ENCODE measurements at places on chromosomes 7 and 10.

DNA sequence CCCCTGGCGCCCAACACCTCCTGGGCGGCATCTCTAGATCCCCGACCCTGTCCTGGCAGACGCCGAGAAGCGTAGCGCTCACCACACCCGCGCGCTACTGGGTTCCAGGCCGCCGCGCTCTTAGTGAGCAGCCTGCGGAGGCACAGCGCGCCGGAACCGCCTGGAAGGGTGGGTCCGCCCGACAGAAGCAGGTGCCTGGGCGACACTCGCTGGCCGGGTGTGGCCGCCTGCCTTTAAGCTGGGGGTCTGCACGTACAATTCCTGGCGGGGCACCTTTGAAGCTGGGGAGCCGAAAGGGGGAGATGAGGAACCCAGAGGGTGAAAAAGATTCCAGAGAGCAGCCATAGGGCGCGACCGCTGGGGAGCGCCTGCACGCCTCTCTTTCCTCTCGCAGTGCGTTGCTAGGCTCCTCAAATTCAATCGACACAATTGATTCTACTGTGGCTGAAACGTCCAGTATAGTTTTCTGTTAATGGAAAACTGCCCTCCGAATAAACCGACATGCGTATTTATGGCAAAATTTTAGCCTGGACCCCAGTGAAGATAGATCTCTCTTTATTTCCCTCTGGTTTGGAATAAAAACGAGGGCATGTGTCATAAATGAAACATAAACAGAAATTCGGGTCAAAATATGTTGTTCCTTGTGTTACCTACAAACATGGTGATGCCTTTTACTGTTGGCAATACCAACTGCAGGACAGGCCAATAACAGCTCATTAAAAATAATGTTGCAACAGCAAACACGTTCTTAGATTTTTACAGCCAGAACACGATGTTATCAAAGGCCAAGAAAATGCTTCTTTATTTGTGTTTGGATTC is 4.6 kb downstream of the HMX3 start:
- DNase-seq: no peak

GRCh38 chr7:121279822-121280221 is 49.0 kb upstream of the WNT16 start:
- no peak for DNase-seq

DNA sequence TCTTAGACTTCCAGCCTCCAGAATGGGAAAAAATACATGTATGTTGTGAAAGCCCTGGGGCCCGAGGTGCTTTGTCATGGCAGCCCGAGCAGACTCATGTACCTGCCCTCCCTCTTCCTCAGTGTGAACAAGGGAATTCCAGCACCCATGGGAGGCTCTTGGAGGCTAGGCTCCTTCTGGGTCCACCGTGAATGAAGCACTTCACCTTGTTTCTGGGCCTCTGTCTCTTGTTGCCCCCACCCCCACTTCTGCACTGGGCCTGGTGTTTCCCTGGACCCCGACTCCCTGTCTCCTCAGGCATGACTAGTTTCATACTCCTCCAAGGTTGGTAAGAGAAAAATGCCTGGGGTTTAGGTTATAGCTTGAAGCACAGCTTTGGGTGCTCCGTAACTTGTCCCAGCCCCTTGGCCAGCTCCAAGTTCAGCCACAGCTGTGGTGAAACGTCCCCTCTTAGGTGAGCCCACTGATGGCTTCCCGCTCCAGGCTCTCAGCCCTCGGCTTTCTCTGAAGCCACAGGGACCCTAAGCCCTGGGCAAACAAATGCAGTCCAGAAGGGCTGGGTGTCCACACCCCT is 30.2 kb upstream of the ARHGAP22 start:
- DNase-seq: no peak

DNA sequence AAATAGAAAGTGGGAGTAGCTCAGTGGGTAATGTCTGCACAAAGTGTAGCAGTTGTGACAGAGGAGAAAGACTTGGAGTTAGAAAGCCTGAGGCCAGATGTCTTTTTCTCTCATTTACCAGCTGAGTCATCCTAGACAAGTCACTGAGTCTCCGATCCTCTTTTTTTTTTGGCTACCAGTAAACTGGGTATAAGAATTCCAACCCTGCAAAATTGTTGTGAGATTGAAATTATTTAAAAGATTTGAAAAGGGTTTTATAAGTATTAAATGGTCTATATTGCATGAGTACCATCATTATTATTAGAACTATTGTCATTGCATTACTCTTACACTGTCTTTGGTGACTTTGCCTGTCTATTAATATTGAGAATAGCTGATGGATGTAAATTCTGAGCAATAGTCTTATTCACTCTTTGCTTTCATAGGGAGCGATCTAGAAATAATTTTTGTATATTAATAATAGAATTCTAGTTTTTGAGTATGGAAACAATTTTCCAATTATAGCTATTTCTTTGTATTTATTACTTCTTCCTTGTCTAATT is 74.0 kb downstream of the ARID5B start:
- DNase-seq: peak; percentile 81

DNA sequence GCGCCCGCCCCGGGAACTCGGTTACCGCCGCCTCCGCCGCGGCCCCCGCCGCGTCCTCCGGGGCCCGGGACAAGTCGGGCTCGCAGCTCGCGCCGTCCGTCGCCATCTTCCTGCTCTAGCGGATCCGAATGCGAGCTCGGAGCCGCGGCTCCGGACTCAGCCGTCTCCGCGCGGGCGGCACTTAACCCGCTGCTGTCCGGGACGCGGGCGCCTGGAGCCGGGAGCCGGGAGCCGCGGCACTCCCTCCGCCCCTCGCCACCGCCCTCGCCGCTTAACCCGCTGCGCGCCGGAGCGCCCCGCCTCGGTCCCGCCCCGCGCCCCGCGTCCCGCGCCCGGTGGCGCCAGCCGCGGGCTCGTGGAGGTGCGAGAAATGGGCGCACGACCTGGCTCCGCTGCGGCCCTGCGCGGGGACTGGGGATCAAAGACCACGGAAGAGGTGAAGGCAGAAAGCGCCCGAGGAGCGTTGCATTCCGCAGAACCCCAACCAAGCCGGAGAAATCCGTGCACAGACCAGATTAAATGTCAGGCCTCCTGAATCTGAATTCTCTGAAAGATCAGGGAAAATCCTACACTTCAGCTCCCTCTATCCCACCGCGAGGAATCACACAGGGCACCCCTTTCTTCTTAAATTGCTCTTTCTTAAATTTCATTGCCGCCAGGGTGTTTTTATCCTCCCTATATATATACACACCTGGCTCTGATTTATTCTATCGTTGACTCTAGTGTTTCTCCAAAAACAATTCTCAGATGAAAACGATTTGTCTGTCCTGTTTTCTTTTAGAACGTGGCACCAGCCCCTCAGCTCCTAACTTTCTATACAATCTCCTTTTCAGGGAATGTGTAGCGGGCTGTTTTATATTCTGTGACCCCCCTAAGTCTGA is at the start of gene CTTNBP2:
CTTNBP2 (minus strand) TSS at position 132 of the 881 bp plus-strand sequence; CDS start at position 106, 26 bp downstream.
- DNase-seq: peak; percentile 64

All from fibroblast of gingiva (primary cell).